NCI-H524 (cell line): ENCODE measurements at places on chromosomes 11 and 22.

DNA sequence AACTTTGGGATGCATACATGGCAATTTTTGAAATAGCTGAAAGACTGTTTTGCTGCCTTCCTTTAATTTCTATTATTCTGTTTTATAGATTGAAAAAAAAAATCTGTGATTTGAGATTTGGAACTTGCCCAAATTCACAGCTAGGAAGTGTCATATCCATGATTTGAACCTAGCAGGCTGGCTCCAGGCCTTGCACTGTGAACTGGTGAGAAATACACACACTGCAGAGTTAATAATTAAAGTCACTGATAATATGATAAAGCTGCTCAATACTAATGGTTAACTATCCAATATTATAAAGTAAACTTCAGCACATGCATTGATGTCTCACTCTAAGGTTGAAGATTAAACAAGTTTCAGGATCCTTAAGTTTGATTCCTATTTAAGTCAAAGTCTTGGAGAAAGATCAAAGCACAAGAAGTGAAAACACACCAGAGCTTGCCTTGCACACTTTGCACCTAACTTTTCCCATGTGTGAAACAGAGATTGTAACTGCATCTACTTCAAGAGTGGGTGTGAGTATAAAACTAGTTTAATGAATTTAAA, 150.6 kb upstream of the CCDC179 start:
- DNase-seq = no peak

DNA sequence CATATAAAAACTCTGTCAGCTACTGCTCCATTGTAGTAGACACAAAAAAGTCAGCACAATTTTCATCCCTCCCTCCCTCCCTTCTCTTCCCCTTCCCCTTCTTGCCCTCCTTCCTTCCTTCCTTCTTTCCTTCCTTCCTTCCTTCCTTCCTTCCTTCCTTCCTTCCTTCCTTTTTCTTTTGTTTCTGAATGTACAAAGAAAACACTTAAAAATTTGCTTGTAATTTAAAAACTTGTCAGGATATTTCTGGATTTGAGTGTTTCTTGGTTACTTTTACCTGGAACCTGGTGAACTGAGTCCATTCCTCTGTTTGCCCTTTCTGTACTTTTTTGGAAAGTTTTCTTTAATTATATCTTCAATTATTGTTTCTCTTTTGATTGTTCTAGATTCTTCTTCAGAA, 31.5 kb upstream of the PLET1 start:
- DNase-seq = no peak

DNA sequence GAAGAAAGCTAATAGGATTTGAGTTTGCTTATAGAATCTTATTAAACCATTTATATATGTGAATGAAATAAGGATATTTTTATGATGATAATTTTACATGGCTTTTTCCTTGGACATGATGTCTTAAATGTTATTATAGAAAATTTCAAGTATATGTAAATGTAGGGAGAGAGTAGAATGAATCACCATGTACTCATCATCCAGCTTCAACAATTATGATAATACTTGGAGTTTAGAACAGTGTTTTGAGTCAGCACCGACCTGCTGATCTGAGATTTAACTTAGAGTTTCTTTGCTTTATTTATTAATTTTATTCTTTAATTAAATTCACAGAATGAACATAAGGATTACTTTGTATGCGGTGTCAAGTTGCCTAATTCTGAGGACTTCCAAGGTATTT, 193.5 kb downstream of the UVRAG start:
- no peak for DNase-seq

GRCh38 chr11:119117004-119117706, 4.2 kb upstream of the HINFP start:
- no peak for DNase-seq

GRCh38 chr11:9757809-9758636, 94.1 kb downstream of the SWAP70 start:
- DNase-seq = peak; percentile 74

DNA sequence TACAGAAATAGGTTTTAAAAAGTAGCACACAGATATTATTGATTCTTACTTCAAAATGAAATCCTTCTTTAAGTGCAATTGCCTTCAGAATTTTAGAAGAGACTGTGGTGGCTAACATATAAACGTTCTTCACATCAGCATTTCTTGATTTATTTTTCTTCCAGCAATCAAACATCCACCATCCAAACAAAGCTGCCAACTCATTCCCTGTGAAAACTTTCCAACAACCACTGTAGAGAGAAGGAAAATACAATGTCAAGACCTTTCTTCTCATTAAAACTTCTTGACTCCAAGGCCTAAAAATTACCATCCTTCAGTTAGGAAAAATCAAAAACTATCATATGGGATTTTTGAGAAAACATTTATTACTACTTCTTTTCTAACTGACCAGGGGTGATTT, 34.0 kb upstream of the P4HA3 start:
- DNase-seq = no peak
